Forelimb muscle (tissue), 1 donor: ENCODE measurements at places on chromosomes 2 and 18. TPM values are rescaled to one million over a fixed set of nuclear protein-coding genes. Genes with fewer than 3 reads are reported as not detected.

- no peak for DNase-seq
These were observed 144.0 kb downstream of the IKZF2 start for GRCh38 chr2:213007290-213007838.

DNA sequence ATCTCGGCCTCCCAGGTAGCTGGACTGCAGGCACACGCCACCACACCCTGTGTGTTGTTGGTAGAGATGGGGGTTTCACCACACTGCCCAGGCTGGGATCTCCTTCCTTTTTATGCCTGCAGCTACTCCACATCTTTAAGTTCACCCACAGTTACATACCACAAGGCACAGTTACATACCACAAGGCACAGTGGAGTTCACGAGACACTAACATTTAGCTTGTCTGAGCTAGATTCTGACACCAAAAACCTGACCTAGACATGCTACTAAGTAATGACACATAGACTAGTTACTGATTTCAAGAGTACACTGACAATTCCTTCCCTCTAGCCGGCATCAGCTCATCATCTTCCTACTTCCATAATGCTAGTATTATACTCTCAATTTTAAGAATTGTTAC is 4.3 kb downstream of the POLR2D start:
- DNase-seq: no peak

DNA sequence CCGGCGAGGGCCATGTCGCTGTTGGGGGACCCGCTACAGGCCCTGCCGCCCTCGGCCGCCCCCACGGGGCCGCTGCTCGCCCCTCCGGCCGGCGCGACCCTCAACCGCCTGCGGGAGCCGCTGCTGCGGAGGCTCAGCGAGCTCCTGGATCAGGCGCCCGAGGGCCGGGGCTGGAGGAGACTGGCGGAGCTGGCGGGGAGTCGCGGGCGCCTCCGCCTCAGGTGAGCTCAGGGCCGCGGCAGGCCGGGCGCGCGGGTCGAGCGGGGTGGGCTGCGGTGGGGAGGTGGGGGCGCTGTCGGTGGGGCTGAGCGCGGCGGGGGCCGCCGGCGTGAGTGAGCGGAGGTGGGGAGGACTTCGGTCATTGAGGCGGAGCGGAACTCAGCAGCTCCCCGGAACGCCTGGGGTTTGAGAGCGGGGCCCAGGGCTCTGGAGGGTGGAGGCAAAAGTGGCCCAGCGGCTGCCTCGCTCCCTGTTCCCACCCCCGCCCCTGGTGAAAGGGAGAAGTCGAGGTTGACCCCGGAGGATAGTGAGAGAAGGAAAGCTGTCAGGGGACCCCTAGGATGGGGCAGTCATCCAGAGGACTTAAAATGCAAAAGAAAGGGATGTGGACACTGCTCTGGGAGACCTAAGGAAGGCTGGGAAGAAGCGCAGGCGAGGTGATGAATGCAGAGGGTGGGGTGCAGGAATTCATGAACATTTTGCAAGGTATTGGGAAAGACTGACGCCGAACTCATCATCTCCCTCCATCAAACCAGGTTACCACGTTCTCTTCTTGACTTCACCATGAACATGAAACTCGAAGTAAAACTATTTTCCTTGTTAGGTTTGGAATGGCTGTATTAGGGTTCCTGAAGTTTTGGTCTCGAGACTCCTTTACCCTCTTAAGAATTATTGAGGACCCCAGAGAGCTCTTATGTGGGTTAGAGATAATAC is 633 bp downstream of the MALT1 start:
- no peak for DNase-seq

- no peak for DNase-seq
These were observed at the start of gene GLI2 for GRCh38 chr2:120735746-120736170. GLI2 (plus strand) TSS chr2:120735868; CDS start chr2:120797321, 61,453 bp downstream.

- DNase-seq: no peak
These were observed 75.8 kb upstream of the WIPF1 start for GRCh38 chr2:174673440-174673839.

GRCh38 chr2:196849895-196850294 is 40.7 kb upstream of the C2orf66 start:
- no peak for DNase-seq

DNA sequence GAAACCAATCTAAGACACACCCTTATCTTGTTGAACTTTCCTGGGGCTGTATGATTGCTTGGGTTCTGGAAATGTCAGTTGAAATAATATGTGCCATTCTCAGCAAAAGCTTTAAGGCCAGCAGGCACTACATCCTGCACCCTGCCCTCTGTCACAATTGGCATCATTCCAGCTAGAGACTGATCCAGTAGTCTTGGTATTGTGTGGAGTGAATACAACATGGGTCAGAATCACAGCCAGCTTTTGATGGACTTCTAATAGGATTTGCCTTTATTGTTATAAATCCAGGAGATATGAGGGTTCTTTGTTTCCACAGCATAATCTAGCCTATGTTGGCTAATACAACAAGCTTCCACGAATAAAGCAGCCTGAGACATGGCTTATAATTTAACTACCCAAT is 617.0 kb upstream of the CDH2 start:
- no peak for DNase-seq

DNA sequence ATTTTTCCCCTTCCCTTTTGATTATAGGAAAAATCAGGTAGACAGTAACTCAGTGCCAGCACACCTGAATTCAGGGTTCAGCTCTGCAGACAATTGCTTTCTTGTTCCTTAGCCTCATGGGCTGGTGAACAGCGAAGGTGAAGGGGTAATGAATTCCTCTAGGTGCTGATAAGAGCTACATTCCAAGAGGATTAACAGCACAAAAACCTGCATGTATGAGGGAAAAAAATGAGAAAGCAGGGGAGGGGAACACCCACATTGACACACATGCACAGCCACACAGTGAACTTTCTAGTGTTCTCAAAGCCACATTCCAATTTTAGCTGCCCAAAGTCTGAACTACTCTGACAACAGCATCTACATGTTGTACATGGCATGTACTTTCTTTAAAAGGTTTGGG is 46.1 kb downstream of the SPATS2L start:
- no peak for DNase-seq

DNA sequence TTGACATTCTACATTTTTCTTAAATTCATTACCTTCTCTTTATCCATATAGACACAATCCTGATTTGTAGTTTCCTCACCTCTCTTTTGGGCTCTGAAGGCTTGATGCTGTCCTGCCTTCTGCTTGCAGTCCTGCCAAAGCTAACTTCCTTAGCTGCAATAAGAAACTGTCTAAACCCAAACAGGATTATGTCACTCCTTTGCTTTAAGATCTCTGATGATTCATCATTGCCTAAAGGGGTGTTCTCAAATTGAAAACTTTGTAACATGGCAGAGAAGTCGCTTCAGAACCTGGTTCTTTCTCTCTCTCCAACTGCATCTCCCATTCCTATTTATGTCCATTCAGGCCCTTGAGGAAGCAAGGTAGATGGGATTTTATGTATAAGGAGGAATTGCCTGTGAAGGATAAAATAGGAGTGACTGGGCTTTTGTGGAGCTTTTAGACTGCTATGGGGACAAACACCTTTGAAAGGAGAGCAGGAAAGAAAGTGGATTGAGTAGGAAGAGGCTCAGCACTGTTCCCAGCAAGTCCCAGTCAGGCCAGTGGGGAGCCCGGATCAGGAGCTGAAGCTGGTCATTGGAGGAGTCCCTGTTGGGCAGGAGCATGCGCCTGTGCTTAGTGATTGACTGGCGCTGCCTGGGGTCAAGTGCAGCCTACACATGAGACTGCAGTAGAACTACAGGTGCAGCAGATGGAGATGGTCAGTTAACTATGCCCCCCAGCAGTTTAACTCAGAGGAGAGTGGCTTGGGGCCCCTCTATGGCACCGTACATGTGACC is 390.6 kb downstream of the CTNNA2 start:
- DNase-seq: no peak

Gene DOK6
- polyA plus RNA-seq: 3.5 TPM

Gene LYG2
- polyA plus RNA-seq: 0.22 TPM

Gene DIS3L2
- polyA plus RNA-seq: 21.1 TPM

Gene VWC2L
- not detected for polyA plus RNA-seq
